Stimulated activated CD4-positive, alpha-beta T cell treated with anti-CD3 and anti-CD28 coated beads, TNF-alpha, amount 100 ng/mL, for 4 hours (primary cell): ENCODE measurements at places on chromosomes 16 and 17.
A peak's percentile ranks its signal among the peaks of the same experiment; 100 is the strongest.

GRCh38 chr17:82297714-82298537, 19.5 kb downstream of the CD7 start:
- DNase-seq, result peak; percentile 84

DNA sequence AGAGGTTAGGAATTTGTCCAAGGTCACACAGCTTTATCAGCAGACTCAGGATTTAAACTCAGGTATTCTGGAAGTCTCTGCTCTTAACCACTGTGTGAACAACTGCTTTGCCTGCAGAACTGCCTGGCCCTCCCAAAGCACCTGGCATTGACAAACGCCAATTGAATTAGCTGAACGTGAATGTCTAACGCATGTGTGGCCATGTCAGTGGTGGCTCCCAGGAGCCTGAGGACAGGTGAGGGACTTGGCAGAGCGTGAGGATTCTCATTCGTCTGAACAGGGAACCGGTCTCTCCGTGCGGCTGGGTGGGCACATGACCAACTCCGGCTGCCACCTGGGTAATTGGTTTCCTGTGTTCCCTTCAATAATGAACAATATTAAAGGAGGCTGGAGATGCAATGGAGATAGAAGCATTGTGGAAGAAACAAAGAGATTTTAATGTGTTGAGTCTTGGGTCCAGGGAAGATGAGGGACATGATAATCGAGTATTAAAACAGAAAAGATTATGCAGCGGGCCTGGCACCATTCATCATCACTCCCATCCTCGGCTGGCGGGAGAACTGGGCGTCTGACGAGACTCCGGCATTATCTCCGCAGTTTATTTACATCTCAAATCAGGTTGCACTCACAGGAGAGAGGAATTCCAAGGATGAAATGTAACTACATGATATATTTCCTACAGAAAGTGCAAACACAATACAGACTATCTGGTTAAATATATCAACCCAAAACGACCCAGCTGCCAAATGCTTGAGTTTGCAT, 113.5 kb downstream of the NPIPB5 start:
- DNase-seq, result no peak

DNA sequence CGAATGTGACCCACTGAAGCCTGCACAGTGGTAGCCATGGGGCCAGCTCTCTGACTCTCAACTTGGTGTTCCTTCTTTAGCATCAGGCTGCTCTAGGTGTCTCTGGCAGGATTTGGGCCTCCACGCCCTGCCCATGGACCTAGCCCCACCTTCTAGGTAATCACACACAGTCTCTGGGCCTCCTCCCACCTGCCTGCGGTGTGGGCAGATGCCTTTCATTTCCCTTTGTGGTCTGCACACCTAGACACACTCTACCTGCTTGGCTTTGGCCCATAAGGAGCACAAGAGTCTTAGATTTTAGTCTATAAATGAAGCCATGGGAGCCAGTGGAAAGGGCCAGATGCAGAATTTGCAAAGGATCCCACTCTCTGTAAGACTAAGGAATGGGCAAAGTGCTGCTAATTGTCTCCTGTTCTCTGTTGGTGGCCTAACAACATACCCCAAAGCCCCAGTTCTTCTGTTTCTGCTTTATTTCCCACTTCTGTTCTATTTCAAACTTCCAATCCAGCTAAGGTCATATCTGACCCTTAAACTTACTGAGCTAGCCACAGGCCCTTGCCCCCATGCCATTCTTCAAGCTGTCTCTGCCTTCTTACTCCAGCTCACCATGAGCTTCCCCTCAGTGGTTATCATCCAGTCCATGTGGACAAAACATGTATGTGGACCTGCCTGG, 7.2 kb upstream of the MFSD6L start:
- DNase-seq, result no peak

- DNase-seq, result no peak
Measured at GRCh38 chr16:15650698-15651171, 690 bp downstream of the NDE1 start.

GRCh38 chr17:1733759-1734158, 8.9 kb upstream of the SERPINF2 start:
- no peak for DNase-seq

GRCh38 chr17:27430882-27431491, 25.3 kb upstream of the KSR1 start:
- no peak for DNase-seq

DNA sequence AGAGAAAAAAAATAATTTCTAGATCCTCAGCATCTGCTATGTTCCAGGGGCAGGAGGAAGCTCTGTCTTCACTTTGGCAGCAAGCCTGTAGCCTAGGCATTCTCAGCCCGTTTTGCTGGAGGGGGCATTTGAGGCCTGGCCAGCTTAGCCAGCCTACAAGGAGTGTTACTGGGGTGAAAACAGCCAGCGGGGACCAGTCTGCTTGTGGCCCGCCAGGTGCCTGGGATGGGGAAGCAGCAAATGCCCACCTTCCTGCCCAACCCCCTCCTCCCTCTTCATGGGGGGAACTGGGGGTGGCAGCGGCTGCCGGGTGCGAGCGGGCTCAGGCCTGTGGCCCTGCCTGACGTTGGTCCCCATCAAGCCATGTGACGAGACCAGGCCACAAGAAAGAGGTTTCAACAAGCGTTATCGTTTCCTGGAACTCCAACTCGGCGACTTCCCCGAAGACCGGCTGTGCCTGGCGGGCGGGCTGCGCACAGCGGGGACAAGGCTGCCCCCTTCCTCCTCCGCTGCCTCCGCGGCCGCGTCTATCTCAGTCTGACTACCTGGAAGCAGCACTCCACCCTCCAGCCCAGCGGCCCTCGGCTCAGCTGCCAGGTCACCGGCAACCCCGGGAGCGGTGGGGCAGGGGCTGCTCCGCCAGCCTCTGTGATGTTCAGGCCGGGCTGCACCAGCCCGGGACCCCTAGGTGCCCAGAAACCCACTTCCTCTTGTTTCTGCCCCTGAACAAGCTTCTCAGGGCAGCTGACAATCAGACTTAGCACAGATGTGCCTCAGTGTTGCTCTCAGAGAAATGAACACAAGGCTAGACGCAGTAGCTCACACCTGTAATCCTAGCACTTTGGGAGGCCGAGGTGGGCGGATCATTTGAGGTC, 22.9 kb downstream of the SOCS1 start:
- peak; percentile 71 for DNase-seq

DNA sequence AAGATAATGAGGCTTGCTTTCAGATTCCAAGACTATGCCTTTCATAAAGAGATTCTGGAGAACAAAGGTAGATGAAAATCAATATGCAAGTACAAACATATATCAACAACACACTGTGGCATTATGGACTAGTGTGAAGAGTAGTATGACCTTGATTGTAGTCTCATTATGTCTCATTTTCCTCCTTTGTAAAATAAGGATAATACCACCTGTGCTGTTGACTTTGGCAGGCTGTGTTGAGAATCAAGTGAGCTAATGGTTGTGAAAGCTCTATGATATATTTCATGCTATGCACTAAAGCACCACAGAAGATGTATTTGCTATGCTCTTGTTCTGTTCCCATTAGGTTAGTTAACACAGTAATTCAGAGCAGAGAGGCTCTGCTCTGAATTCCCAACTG, 78.5 kb upstream of the NACA2 start:
- no peak for DNase-seq

- DNase-seq, result no peak
Measured at GRCh38 chr16:8493972-8494371, 96.3 kb downstream of the TMEM114 start.

DNA sequence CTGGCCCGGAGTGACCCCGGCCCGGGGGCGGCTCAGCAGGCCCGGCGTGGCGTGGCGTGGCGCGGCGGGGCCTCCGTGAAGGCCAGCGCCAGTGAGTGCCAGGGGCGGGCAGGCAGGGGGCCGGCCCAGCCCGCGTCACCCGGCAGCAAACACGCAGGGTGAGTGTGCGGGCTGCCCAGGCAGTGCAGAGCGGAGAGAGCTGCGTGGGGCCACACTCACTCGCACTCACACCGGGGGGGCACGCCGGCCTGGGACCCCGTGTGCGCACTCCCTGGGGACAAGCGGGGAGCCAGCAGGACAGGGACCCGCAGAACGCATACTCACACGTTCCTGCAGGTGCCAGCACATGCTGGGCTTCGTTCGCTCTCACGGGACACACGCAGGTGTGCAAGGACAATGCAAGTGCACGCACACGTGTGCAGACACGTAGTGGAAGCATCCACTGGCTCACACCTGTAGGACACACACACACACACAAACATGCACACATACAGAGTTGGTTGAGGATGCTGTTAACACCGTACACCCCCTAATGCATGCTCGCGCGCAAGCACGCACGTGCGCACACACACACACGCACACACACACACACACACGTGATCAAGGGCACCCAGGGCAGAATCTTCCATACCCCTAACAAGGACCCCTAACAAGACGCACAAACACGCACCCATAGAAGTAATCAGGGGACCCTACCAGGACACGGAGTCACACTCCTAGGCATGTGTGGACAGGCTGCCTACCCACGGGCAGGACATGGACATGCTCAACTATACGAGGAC, 7.7 kb downstream of the USP6 start:
- DNase-seq, result no peak

- DNase-seq, result no peak
Measured at GRCh38 chr16:9264067-9264466, 172.6 kb downstream of the HAPSTR1 start.

- DNase-seq, result no peak
Measured at GRCh38 chr17:27762527-27763305, 37.6 kb downstream of the NOS2 start.

GRCh38 chr17:57512258-57512657, 232.8 kb downstream of the CCDC182 start:
- no peak for DNase-seq

GRCh38 chr16:31130899-31131298, 4.6 kb downstream of the PRSS8 start:
- no peak for DNase-seq

DNA sequence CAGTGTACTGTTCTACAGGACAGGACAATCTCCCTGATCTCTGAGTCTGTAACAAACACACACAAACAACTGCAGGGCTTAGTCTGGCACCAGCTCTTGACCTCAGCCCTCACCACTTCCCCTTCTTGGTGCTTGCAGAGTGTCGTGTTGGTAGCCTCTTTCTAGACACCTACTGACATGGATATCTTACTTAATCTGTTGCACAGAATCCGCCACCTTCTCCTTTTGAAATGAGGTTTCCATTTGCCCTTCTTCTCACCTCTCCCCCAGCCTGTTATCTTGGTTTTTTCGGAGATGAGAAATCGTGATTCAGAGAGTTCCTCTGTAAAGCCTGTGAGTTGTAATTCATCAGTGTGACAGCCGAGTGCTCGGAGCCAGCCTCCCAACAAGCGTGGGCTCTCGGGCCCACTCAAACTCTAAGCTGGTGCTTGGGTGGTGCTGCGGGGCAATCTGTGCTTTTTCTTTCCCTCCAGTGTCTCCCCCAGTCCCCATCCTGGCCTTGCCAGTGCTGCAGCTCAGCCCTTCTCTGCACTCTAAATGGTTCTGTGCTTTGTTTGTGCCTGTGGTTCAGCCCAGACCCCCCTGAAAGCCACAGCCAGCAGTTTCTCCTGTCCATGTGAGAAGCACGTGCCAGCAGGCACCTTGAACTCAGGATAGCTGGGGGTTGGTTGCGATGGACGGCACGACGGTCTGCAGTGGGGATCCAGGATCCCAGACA, 28.1 kb downstream of the KIAA0513 start:
- peak; percentile 37 for DNase-seq

DNA sequence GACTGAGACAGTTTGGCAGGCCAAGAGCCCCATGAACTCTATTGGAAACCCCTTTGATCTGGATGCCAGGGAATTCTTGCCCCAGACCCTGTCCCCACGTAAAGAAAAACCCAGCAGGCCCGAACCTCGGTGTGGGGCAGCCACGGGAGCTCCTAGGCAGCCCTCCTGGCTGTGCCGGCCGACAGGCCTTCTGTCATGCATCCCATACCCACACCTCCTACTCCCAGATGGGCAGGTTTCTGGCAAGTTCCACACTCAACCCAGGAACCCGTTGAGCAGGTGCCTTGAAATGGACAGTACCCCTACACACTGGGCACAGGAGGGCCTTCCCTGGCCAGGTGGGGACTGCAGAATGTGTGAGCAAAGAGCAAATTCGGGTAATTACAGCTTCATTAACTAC, 23.6 kb upstream of the ATP2C2 start:
- DNase-seq, result no peak

DNA sequence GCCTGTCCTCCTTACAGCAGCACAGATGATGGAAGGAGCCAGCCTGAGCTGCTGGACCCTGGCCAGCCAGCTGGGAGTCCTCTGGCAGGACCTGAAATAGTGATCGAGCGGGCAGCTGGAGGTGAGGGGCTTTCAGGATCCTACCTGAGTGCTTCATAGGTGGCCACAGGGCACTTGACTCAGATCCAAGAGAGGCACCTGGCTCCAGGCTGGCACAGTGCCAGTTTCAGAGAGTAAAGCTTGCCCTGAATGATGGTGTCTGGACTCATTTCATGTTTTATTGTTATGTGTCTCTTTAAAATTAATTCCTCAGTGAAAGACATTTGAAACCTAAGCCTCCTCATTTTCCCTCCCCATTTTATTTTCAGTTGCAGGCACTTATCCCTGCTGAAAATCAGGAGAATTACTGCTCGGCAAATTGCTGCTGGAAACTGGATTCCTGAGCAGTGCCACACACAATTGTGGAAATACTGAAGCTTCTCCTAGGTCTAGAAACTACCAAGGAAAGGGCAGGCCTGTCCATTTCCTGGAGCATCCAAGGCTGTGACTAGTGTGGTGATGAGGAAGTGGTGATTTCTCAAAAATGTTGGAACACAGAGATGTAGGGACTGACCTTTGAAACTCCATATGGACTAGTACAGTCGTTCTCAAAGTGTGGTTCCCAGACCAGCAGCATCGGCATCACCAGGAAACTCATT, 16.1 kb upstream of the ADAMTS18 start:
- no peak for DNase-seq

DNA sequence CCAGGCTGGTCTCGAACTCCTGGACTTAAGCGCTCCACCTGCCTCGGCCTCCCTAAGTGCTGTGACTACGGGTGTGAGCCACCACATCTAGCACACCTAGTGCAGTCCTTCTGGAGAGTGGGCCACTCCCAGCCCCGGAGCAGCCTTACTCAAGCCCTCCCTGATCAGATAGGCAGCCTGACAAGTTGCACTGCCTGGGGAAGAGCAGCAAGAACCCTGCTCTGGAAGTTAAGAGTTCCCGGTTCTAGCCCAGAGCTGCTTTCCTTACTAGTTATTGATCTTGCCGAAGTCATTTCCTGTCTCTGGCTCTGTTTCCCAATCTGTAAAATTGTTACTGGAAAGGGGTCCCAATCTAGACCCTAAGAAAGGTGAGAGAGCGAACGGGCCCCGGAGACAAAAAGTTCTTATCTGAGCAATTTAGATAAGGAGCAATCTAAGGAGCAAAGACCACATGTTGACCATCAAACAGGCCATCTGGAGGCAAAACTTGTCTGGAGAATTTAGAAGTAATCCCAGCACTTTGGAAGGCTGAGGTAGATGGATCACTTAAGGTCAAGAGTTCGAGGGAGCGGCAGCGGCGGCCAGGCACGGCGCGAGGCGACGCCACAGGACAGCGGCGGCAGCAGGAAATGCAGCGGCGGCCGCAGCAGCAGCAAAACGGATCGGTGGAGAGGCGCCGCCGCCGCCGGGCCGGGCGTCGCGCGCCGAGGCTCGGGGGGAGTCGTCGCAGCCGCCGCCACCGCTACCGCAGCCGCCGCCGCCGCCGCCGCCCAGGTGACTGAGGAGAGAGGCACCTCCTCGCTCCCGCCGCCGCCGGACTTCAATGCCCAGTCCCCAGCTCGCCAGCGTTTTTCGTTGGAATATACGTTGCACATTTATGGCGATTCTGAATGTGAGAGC, 4.3 kb upstream of the NAGLU start:
- DNase-seq, result peak; percentile 20
